ENCODE measurements at places on chromosomes 3 and 15.

DNA sequence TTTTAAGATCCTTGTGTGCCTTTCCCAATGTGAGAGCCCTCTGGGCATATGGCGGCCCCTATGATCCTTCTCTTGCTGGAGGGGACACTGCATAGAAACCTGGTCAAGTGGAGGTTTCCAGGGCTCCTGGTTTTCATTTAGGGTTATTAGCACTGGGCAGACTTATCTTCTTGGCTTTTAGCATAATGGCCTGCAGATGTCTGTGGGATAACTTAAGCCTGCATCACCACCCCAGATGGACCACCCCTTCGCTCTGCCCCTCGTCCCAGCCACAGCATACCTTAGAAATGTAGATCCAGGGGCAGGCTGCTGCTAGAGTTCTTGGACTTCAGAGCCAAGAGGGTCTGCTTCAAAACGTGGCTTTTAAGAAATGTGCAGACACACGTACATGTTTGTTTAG lies 340.3 kb upstream of the CTDSPL start:
- DNase-seq, result no peak

- no peak for DNase-seq
Measured at GRCh38 chr15:90219421-90220141, 14.2 kb downstream of the CIB1 start.

GRCh38 chr15:83300826-83301225 lies 16.4 kb upstream of the BNC1 start:
- DNase-seq, result no peak

DNA sequence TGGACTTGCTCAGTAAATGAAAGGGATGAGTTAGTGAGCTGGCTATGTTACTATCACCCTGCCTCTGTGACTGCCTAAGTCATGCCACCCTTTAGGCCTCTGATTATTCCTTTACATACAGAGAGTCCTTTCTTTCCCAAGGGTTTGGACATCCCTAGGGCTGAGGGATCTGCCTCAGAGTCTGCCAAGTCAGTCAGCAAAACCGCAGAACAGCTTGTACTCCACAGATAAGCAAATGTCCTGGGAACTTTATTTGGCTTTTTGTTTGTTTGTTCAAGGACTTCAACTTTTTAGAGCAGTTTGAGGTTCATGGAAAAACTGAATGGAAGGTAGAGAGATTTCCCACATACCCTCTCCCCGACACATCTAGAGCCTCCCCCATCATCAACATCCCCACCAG lies 82.6 kb upstream of the TRIM42 start:
- DNase-seq, result no peak

GRCh38 chr3:126960604-126960995 lies 22.3 kb upstream of the PLXNA1 start:
- no peak for DNase-seq

DNA sequence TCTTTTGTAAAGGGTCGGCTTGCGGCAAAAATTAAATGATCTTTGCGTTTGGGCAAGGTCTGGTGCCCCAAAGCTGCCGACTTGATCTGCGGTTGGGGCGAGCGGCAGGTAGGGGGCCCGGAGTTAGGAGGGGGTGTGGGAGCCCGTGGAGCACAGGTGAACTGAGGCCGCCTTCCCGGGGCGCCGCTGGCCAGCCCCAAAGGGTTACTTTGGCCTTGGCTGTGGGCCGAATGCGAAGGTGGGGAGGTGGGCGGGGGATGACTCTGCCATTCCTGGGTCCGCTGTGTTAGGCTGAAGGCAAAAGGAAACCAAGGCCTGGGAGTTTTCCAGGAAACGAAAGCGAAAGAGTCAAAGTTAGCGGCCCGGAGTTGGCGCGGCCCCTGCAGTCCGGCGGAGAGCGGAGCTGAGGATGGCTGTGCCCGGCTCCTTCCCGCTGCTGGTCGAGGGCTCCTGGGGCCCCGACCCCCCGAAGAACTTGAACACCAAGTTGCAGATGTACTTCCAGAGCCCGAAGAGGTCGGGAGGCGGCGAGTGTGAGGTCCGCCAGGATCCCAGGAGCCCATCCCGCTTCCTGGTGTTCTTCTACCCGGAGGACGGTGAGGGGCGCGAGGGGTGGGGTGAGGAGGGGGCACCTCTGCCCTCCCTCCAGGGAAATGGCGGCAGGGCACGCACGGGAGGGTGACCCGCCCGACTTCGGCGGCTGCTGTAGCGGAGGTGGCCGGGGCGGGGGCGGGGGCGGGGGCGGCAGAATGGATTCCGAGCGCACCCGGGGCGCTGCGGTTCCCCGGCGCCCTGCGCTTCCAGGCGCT lies at the start of gene PARP14:
Gene PARP14, plus strand, starts transcription at position 365 of the 809 bp plus-strand sequence. Its CDS starts 45 bp downstream, at position 410.
- no peak for DNase-seq

DNA sequence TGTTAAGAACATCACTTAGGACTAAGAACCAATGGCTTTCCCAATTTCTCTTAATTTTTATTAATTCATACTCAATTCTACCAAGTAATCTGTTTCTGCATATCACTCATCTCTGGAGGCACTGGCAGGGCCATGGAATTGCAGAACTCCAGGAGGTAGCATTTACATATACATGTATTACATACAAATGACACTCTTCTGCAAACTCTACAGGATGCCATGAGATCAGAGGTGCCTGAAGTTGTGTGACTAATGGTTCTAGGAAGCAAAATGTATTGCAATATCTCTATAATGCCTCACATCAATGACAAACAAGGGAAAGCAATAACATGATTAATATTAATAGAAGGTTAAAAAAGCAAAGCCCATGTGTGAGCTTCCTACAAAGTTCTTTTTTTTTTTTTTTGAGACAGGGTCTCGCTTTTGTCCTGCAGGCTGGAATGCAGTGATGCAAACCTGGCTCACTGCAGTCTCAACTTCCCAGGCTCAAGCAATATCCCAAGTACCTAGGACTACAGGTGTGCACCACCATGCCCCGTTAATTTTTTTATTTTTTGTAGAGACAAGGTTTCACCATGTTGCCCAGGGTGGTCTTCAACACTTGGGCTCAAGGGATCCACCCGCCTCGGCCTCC lies 33.0 kb downstream of the DENND6A start:
- DNase-seq, result no peak

GRCh38 chr3:14634763-14635400 lies 16.7 kb upstream of the CCDC174 start:
- DNase-seq, result no peak

DNA sequence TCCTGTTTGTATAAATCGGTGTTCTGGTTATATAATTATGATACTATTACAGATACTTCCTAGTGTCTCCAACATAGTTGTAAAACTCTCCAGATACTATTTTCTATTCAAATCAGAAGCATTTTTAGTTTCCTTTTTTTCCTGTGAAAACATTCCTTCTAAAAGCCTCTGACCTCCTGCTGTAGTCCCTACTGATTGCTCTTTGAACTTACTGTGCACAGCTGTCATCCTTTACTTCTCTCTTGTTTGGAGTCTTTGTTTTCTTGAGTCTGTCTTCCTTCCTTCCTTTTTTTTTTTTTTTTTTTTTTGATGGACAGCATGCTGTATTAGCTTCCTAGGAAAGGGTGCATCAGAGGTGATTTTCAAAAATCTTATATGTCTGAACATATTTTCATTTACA lies 28.9 kb downstream of the NR2C2 start:
- DNase-seq, result no peak

GRCh38 chr3:12115849-12116248 lies 42.9 kb downstream of the TIMP4 start:
- DNase-seq, result no peak

- no peak for DNase-seq
Measured at GRCh38 chr15:90579213-90579612, 49.5 kb downstream of the CRTC3 start.

DNA sequence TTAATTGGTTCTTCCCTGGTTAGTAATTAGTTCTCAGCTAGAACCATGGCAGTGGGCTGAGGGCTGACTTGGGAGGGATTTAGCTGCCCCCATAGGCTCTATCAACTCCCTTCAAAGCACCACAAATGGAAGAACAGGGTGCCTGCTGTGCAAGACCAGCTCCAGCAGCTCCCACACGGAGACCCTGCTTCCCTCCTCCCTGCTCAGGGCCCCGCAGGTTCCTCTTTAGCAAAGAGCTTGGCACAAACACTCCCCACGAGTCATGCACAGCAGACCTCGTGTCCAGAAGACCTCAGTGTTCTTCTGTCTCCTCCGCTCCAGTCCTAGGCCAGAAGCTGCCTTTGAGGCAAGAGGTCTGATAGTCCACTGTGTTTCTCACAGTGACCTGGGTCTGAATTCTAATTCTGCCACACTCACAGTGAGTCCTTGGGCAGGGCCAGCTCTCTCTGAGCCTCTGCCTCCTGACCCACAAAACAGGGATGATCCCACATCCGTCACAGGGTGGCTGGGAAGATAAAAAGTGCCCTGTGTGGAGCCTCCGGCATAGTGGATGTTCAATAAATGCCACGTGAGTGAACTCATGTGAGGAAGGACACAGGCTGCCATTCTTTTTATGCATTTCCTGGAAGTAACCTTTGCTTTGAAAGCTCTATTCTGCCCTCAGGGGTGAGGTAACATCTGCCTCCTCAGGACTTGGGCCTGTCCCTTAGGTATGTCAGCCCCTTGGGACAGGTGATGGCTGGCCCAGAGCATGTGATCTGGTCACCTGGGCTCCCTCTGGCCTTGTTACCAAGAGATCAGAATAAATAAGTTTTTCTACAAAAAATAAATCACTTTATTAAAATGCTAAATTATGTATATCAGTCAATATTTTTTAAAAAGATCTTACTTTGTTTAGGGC lies 7.6 kb downstream of the RAB6B start:
- no peak for DNase-seq

DNA sequence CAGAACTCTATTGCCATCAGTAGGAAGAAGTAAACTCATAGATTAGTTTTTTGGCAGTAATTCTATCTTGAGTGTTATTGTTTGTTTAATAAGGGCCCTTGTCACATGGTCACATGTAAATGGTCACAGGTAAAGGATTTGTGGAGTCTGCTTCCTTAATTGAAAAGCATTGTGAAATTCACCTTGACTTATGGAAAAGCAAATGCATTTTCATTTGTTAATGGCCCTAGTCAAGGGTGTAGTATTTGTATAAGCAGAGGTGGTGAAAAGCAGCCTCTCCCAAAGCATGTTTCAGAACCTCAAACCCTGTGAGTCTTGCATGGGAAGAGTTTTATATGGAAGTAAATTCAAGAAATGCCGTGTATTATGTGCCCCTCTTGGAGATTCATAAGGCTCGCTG lies 197.5 kb upstream of the NR2E3 start:
- no peak for DNase-seq

GRCh38 chr3:13119471-13120220 lies 46.4 kb upstream of the IQSEC1 start:
- DNase-seq, result no peak

DNA sequence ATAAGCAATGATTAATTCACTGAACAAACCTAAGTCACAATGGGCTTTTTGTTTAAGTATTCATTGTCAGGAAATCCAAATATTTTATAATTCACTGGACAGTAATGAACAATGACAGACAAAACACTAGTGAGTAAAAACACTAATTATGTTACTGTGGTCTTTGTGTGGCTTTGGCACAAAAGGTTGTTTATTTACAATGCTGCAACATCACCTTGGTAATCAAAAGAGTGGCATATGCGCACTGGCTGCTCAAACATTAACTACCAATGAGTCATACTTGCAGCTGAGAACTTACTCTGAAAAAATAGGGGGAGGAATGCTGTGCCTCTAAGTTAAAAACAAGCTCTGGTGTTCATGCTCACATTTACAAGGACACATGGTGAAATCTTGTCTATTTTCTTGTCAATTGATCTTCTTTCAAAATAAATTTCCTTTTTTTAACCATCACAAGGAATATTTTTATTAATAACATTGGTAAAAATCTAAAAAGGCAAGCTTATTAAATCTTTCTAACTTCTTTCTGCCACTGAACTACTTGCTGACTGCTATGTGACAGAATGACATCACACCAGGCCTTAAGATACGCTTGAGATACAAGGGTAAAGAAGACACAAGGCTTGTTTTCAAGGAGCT lies 85.2 kb upstream of the PPIB start:
- no peak for DNase-seq

GRCh38 chr3:155664925-155665695 lies 79.8 kb downstream of the PLCH1 start:
- DNase-seq, result no peak

GRCh38 chr3:45692866-45693265 lies 3.7 kb downstream of the SACM1L start:
- DNase-seq, result no peak

GRCh38 chr15:90062462-90062932 lies 39.8 kb downstream of the IDH2 start:
- peak; percentile 76 for DNase-seq

- no peak for DNase-seq
Measured at GRCh38 chr3:89697321-89697916, 590.0 kb downstream of the EPHA3 start.

DNA sequence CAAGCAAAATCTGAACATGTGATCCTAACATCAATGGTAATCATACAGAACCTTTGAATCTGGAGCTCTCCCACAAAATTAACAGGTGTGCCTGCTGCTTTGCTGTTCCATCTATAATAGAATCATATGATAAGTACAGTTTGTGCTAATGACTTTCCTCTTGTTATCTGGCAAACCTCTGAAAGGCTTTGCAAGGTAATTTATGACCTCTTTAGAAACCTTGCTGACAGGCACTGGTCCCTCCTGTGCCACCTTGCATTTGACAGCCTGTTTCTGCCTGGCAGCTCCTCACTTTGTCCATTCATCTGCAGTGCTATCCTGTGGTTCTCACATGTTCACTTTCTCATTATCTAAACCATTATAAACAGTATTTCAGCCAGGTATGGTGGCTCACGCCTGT lies 10.2 kb upstream of the HTR3C start:
- DNase-seq, result no peak

- DNase-seq, result no peak
Measured at GRCh38 chr3:177186306-177186705, 11.0 kb downstream of the TBL1XR1 start.

- DNase-seq, result no peak
Measured at GRCh38 chr15:76208786-76209424, 102.4 kb downstream of the ETFA start.

GRCh38 chr3:118955914-118956556 lies 78.6 kb downstream of the IGSF11 start:
- DNase-seq, result no peak

DNA sequence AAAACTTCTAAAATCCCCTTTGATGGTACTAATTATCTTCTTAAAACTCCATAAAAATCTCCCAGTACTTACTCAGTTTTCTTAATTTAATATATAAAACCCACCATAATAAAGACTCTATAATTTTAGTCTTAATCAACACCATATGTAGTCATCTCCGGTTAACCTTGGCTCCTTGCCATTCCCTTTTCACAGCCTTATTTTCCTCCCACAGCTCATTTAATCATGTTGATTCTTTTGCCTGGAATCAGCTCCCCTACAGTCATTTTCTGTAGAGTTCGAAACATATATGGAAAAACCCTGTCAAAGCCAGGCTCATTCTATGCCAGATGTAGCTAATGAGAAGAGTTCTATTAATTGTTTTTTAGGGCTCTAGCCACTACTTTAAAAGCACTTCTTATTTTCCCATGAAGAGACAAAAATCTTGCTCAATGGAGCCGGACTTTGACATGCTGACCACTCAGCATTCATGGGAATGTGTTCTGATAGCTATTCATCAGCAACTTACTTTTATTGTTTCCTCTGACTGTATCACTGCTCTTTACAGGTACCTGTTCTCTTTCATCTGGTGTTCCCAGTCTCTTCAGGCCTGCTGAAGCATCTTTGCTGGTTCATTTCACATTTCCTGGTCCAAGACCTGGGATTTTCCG lies 573.4 kb downstream of the NAALADL2 start:
- no peak for DNase-seq

- DNase-seq, result no peak
Measured at GRCh38 chr3:28840976-28841376, 439.9 kb upstream of the RBMS3 start.

- no peak for DNase-seq
Measured at GRCh38 chr15:82585072-82585471, 44.8 kb upstream of the RPS17 start.

- DNase-seq, result no peak
Measured at GRCh38 chr15:80433836-80434235, 29.7 kb downstream of the ARNT2 start.

GRCh38 chr3:119950666-119951325 lies 143.5 kb downstream of the GSK3B start:
- DNase-seq, result no peak

Measured in NCI-H187 treated with DMSO at 0.1 percent for 48 hours (cell line).